ENCODE measurements at places on chromosomes 4 and X.

GRCh38 chr4:65367306-65367705 is 303.0 kb downstream of the EPHA5 start:
- no peak for DNase-seq

DNA sequence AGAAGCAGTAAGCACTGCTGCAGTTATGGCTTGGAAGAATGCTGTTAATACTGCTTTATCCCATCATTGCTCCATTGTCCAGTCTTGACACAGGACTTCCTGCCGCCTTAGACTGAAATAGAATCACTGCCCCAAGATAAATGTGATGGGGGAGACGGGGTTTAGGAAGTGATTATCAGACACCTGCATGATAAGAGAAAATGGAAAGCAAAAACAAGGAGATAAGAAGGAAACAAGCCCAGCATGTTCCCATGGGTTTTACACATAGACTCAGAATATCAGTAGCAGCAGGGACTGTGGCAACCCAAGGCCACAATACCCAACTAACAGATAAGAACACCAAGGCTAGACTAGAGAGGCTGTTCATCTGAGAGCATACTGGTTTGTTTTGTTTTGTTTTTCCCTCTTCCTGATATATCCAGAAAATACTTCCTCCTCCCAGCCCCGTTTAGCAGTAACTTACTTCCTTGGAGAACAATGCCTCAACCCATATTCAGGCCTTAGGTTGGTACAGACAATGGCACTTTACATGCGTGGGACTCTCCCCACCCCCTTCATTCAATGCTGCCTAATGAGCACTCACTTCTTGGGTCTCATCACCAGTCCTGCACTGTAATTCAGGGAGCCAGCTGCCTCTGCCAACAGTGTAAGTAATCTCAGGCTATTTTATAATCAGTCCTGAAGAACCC is 232.6 kb downstream of the CBR4 start:
- no peak for DNase-seq

DNA sequence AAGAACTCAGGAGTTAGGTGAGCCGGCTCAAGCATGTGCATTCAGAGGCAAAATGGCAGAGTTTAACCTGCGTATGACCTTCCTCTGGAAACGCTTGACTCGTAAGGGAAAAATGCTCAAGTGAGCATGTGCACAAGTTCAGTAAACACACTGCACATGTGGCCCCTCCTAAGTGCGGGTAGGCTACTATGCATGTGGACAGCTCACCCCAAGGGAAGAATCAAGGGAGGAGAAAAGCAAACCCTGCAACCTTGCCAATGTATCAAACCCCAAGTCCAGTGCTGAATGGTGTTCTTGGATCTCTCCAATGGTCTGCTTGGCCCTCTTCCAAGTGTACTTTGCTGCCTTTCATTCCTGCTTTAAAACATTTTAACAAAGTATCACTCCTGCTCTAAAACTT is 407.1 kb downstream of the ADAM29 start:
- DNase-seq: no peak

GRCh38 chr4:137307806-137308205 is 224.5 kb downstream of the PCDH18 start:
- no peak for DNase-seq

GRCh38 chr4:153789741-153790499 is 1.0 kb upstream of the SFRP2 start:
- no peak for DNase-seq

DNA sequence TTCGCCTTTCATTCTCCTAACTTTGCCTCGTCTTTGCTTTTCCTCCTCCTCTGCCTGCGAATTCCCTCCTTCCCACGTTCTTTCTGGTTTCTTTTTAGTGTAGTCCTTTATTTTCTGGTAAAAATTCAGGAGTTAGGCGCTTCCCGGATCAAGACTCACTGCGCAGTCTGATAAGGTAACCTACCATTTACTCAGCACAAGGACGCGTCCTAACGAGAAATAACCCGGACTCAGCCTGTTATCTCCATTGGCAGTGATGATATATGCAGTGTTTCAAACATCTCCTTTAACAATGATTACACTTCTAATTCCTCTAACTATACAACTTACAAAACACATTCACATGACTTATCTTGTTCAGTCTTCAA is 357 bp upstream of the ETNPPL start:
- DNase-seq: no peak

DNA sequence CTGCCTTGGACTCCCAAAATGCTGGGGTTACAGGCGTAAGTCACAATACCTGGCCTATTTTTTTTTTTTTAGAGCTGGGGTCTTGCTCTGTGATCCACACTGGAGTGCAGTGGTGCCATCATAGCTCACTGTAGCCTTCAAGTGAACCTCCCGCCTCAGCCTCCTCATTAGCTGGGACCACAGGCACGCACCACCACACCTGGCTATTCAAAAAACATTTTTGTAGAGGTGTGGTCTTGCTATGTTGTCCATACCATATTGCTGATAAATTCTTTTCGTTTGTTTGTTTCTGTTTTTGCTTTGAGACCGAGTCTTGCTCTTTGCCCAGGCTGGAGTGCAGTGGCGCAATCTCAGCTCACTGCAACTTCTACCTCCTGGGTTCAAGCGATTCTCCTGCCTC is 21.6 kb downstream of the ENOPH1 start:
- no peak for DNase-seq

DNA sequence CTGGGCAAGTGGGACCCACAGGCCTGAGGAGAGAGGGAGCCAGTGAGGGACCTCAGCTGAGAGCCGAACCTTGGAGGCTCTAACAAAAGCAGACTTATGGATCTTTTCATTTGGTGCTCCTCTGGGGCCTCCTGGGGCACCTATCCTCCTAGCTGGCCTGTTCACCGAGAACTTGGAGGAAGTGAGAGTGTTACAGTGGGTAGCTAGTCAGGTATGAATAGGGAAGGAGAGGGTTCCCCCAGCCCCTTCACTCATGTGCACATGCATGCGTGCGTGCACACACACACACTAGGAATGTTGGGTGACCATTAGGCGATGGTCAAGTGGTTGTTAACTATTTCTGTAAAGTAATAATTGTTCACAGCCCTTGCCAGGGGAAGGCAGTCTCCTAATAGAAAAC is 18.6 kb upstream of the TMEM185A start:
- DNase-seq: no peak
